ENCODE measurements at places on chromosomes 11 and 22.

DNA sequence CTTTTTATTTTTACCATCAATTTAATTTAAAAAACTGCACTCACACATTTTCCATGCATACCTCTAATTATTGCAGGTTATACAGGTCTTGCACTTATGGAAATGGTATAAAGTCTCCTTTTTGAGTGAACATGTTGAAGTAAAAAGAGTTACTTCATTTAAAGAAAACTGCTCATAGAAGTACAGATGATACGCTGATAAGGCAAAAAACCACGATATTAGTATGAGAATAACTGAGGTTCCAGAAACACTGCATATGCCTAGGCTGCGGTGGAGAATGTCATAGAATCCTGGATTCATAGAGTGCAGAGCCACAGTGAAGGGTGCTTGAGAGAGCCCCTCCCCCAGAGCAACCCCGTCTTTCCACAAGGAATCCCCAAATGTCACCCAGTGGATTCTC, 175.8 kb downstream of the BCR start:
- no peak for DNase-seq

GRCh38 chr11:20088397-20089225, 71.7 kb downstream of the DBX1 start:
- no peak for DNase-seq

GRCh38 chr11:78373689-78374088, 43.9 kb downstream of the GAB2 start:
- DNase-seq = no peak

DNA sequence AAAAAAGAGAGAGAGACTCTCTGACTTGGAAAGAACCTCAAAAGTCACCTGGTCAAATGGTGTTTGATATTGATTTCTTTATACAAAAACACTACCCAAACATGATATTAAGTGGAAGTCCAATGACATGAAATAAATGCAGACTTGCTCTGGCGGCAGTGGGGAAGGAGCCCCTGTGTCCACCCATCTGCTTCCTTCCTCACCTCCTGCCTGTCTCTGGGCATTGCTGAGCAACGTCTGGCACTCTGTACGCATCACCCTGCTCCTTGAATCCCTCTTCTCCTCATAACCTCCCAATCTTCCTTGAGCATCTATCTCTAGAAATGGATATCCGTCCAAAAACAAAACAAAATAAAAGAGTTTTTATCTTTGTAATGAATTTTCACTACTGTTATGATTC, 39.9 kb upstream of the GRAMD1B start:
- DNase-seq = no peak

DNA sequence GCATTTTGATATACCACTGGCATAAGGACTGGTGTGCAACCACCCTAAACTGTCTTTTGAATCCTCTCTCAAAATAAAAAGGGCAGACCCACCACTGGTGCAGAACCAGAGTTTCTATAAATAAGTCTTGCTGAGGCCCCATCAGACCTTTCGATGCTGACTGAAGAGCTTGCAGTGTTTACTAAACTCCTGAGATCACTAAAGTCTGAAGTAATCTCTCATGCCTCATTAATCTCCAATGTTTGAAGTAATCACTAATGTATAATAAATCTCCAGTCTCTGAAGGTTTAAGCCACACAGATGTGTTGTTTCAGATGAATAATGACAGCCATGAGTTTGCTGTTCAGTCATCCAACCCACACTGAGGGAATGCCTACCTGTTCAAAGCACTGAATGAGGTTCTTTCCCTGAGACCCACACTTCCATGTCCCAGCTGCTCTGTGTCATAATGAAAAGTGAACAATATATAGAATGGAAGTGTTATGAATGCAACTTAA, 50.6 kb upstream of the DEUP1 start:
- DNase-seq = no peak

- DNase-seq = peak; percentile 17
Measured at GRCh38 chr11:122852074-122852795, 13.9 kb downstream of the CRTAM start.

DNA sequence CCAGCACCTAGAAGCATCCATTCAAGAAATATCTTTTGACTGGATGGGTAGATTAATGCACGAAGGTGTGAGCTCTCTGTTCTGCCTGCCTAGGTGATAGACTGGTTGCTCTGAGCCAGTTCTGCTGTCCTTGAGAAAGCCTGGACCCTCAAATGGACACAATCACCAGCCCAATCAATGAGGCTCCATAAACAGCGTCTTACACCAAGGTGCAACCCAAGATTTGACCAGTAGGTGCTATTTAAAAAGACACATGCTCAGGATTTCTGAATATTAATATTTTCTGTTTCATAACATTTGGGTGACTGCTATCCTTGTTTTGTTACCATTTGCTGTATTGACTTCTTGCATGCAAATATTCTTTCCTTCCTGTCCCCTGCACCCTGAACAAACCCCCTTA, 39.0 kb downstream of the PAMR1 start:
- DNase-seq = no peak

- no peak for DNase-seq
Measured at GRCh38 chr11:35009944-35010342, 93.5 kb downstream of the PDHX start.

- DNase-seq = no peak
Measured at GRCh38 chr11:119847853-119848252, 118.9 kb upstream of the NECTIN1 start.

- DNase-seq = no peak
Measured at GRCh38 chr11:78588517-78588916, 13.9 kb upstream of the NARS2 start.

DNA sequence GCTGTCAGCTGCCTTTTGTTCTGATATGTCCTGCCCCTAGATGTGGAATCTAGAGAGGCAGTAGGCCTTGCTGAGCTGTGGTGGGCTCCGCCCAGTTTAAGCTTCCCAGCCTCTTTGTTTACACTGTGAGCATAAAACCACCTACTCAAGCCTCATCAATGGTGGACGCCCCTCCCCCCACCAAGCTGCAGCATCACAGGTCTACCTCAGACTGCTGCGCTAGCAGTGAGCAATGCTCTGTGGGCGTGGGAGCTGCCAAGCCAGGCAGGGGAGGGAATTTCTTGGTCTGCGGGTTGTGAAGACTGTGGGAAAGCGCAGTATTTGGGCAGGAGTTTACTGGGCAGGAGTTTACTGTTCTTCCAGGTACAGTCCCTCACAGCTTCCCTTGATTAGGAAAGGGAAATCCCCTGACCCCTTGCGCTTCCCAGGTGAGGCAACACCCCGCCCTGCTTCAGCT, 98.5 kb downstream of the SMCO4 start:
- DNase-seq = no peak

GRCh38 chr11:91164452-91164822, 941.6 kb upstream of the CHORDC1 start:
- DNase-seq = no peak

GRCh38 chr11:2089536-2090165, 49.5 kb downstream of the IGF2 start:
- DNase-seq = peak; percentile 25

- no peak for DNase-seq
Measured at GRCh38 chr11:72514331-72514730, 80.0 kb upstream of the CLPB start.

- no peak for DNase-seq
Measured at GRCh38 chr11:84273541-84273940, 987.4 kb upstream of the CCDC90B start.

DNA sequence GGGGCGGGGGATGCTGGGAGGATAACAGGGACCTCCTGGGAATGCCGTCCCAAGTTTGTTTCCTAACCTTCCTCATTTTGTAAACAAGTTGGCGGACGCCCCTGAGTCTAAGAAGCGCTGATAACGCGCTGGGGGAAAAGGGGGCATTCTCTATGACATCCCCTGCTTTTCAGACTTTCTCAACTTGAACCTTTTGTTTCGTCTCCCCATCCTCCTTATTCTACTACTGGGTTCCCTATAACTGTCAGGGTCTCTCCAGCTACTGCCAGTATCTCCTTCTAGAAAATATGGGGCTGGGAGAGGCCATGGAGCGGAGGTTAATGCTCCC, 654 bp downstream of the TMEM86A start:
- no peak for DNase-seq

GRCh38 chr22:17205432-17205831, 13.8 kb downstream of the ADA2 start:
- no peak for DNase-seq

GRCh38 chr11:100832829-100833228, 145.7 kb downstream of the ARHGAP42 start:
- no peak for DNase-seq

- no peak for DNase-seq
Measured at GRCh38 chr11:8241373-8242117, 22.1 kb downstream of the LMO1 start.

GRCh38 chr11:100910808-100911207, 218.8 kb downstream of the PGR start:
- no peak for DNase-seq

DNA sequence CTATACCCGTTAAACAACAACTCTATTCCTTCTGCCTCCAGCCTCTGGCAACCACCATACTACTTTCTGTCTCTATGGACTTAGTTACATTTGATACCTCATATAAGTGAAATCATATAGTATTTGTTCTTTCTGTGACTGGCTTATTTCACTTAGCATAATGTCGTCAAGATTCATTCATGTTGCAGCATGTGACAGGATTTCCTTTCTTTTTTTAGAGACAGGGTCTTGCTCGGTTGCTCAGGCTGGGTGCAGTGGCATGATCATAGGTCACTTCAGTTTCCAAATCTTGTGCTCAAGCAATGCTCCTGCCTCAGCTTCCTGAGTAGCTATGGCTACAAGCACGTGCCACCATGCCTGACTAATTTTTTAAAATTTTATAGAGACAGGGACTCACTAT, 29.4 kb upstream of the SORL1 start:
- no peak for DNase-seq

GRCh38 chr11:132549561-132549960, 982.7 kb downstream of the OPCML start:
- DNase-seq = no peak

DNA sequence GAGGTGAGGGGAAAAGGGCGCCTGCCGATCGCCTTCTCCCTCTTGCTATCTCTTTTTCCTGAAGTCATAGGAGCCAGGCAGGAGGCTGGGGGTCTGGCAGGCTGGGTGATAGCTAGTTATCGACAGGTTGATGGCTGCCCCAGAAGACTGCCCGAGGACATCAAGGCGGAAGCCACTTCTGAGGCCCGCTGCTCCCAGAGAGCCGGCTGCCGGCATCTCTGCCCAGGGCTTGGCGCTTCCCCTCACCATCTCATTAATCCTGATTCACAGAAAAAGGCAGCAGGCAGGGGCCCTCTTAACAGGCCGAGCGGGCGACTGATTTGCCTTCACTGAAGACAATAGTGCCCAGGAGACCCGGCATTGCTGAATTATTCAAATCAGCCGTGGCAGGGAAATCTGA, 124.2 kb downstream of the MIAT start:
- no peak for DNase-seq

DNA sequence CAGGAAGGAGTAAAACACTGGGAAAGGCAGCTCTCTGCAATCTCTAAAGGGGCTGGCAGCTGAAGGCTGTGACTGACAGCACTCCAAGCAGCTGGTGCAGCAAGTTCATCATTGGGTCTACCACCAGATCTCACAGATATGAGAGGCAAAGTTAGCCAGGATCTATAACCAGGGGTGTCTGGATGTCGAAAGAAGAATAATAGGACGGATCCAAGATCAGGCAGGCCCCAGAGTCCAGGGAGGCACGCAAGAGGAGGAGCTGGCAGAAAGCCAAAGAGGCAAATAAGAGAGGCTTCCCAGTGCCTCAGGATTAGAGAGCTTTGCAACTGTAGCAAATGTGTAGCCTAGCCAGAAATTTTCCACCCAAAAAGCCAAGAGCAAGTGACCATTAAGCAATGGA, 77.1 kb downstream of the RBMXL2 start:
- DNase-seq = no peak

GRCh38 chr11:87866951-87867350, 308.3 kb downstream of the RAB38 start:
- DNase-seq = no peak

DNA sequence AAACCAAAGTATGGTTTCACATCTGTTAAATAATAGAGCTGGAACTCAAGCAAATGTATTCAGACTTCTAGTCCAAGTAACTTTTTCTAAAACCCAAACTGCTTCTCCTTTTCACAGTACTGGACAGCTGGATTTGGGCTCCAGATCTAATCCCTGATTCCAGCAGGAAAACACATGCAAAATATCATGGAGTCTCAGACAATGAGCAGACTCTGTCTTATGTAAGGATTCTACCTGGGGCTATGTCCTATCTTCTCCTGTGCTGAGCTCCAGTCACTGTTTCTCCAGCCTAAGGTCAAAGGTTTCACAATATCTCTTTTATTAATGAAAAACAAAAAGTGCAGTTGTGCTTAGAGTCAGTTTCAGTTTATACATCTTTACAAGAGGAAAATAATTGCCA, 83.2 kb upstream of the EED start:
- no peak for DNase-seq

GRCh38 chr11:35035894-35036408, 103.0 kb upstream of the CD44 start:
- no peak for DNase-seq

DNA sequence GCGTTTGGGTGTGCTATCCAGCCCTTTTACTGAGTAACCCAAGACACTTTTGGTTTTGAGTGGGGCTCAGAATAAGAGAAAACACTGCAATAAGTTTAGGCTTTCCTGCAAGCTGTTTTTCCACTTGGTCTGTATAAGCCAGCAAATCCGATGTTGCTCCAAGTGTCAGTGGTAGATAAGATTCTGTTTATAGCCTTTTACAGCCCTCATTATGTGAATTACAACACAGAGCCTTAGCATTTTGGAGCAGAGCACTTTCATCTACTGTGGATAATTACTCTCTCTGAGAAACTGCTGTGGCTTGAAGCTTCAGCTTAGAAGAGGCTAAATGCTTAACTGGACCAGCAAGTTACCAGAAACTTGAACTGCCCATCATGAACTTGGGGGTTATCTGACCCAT, 601.1 kb downstream of the JRKL start:
- no peak for DNase-seq

- no peak for DNase-seq
Measured at GRCh38 chr11:126776119-126776518, 224.5 kb downstream of the KIRREL3 start.

- DNase-seq = no peak
Measured at GRCh38 chr22:36052505-36052941, 23.9 kb upstream of the RBFOX2 start.

- DNase-seq = no peak
Measured at GRCh38 chr11:113562981-113563461, 87.8 kb upstream of the DRD2 start.

DNA sequence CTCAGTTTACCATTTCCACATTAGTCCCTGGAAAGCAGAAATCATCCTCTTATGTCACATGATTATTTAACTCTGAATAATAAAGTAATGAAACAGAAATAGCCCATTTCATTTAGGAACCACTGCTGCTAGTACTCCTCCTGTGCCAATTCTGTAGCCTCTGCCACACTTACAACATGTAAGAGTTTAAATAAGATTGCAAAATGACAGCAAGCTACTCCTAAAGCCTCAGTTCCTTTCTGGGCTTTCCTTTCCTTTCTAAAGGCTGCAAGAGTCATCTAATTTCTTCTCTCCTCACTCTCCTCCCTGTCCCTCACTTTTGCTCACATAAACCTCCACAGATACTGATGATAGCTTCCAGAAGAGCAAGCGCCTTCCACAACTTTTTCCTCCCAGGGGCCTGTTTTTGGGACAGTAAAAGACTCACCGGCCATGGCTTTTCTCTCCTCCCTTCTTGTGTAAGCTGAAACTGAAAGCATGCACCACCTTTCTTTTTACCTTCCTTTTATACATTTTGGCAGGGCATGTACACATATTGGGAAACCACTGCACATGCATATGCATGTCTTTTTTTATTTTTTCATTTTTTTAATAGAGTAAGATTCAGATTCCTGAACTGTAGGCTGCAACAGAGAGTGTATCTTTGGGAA, 38.5 kb downstream of the CARD18 start:
- DNase-seq = no peak

Measured in stimulated activated CD4-positive, alpha-beta T cell treated with anti-CD3 and anti-CD28 coated beads, Interleukin-12 subunit alpha, Interleukin-12 subunit beta, amount 100 ng/mL, for 48 hours (primary cell).